ENCODE measurements at places on chromosomes 7 and 10. TPM values are rescaled to one million over a fixed set of nuclear protein-coding genes. Genes with fewer than 3 reads are reported as not detected.

The PDE1C gene
- polyA plus RNA-seq: 4.0 TPM

The FKBP6 gene
- 0.46 TPM for polyA plus RNA-seq

The LRRC18 gene
- 1.1 TPM for polyA plus RNA-seq

The NPFFR1 gene
- 0.24 TPM for polyA plus RNA-seq

The SPDYE2 gene
- 9.5 TPM for polyA plus RNA-seq

The GJD4 gene
- polyA plus RNA-seq: not detected

The FIGNL1 gene
- polyA plus RNA-seq: 24.3 TPM

The PSD gene
- 8.0 TPM for polyA plus RNA-seq

The ASAH2 gene
- polyA plus RNA-seq: 1.3 TPM

The DDX56 gene
- 66.2 TPM for polyA plus RNA-seq

The TMEM236 gene
- 0.50 TPM for polyA plus RNA-seq

The DIP2C gene
- 19.2 TPM for polyA plus RNA-seq

The SLC26A3 gene
- polyA plus RNA-seq: not detected

The CPA5 gene
- polyA plus RNA-seq: 0.27 TPM

The WNT8B gene
- polyA plus RNA-seq: 0.13 TPM

The CALY gene
- polyA plus RNA-seq: not detected

The WDFY4 gene
- 3.6 TPM for polyA plus RNA-seq

The BICC1 gene
- 39.6 TPM for polyA plus RNA-seq

The FASTK gene
- 51.4 TPM for polyA plus RNA-seq

The EBF3 gene
- 2.0 TPM for polyA plus RNA-seq

The CYP2C19 gene
- 0.13 TPM for polyA plus RNA-seq

The SNX13 gene
- 46.0 TPM for polyA plus RNA-seq

The GRK5 gene
- 47.9 TPM for polyA plus RNA-seq

The OR9A2 gene
- not detected for polyA plus RNA-seq

The BRAT1 gene
- polyA plus RNA-seq: 26.2 TPM

The DGKI gene
- 0.54 TPM for polyA plus RNA-seq

The CNPY1 gene
- not detected for polyA plus RNA-seq

The MACROH2A2 gene
- polyA plus RNA-seq: 69.5 TPM

The TLL2 gene
- 0.22 TPM for polyA plus RNA-seq

The ADAMTS14 gene
- 6.2 TPM for polyA plus RNA-seq

The PRTFDC1 gene
- polyA plus RNA-seq: 49.6 TPM

The PON3 gene
- polyA plus RNA-seq: 16.0 TPM

The GHRHR gene
- 0.48 TPM for polyA plus RNA-seq

The XRCC2 gene
- 14.3 TPM for polyA plus RNA-seq

The TCAF1 gene
- polyA plus RNA-seq: 135 TPM

The FAM25C gene
- not detected for polyA plus RNA-seq

The LRRD1 gene
- 0.64 TPM for polyA plus RNA-seq

The IL15RA gene
- polyA plus RNA-seq: 6.7 TPM

The UNC5B gene
- polyA plus RNA-seq: 22.5 TPM

The CELF2 gene
- polyA plus RNA-seq: 60.1 TPM

The DENND2A gene
- polyA plus RNA-seq: 44.4 TPM

The CCDC172 gene
- polyA plus RNA-seq: not detected

The DNA2 gene
- polyA plus RNA-seq: 10.5 TPM

The GBF1 gene
- polyA plus RNA-seq: 44.9 TPM

The PRSS37 gene
- polyA plus RNA-seq: 1.5 TPM

The CAMK2B gene
- polyA plus RNA-seq: 0.49 TPM

Measured in left lung (tissue), 14 donors.